ENCODE measurements at places on chromosomes 3 and 15.

GRCh38 chr3:32374788-32375595, 16.7 kb upstream of the CMTM7 start:
- no peak for DNase-seq

DNA sequence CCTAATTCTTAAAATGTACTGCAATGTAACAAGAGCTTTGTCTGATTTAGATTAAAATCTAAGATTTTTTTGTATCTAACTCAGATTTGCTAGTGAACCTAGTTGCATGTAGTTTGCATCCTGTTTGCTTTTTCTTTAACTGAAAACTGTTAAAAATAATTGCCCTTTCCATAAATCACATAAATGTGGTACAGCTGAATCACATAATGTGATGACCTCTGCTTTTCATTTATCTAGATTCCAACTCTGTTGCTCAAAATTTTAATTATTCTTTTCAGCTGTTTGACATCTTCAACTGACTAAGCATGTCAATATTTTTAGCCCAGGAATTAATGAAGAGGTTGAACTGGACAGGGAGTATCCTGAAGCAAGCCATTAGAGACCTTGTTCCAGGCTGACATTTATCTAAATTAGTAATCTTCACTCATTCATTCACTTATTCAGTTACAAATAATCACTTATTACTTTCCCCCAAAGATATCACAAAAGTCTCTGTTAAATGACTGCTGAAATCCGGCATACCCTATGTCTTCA, 101.9 kb upstream of the PLXND1 start:
- no peak for DNase-seq

DNA sequence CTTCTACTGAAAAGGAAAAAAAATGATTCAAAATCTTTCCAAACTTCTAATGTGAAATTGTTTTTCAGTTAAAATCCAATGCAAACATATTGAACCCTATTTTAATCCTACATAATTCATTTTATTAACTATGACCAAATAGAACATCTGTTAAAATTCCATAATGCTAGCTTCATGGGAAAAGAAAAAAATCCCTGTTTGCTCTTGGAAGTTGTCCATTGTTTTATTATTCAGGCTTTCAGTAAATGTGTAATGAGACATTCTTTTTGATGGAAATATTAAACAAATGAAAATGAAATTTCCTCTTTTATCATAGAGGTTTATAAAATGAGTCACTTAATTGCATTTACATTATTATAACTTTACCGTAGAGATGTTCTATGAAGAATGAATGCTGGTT, 49.5 kb downstream of the SLC25A26 start:
- DNase-seq: no peak

- DNase-seq: no peak
Measured at GRCh38 chr15:38145651-38146111, 107.0 kb upstream of the SPRED1 start.

DNA sequence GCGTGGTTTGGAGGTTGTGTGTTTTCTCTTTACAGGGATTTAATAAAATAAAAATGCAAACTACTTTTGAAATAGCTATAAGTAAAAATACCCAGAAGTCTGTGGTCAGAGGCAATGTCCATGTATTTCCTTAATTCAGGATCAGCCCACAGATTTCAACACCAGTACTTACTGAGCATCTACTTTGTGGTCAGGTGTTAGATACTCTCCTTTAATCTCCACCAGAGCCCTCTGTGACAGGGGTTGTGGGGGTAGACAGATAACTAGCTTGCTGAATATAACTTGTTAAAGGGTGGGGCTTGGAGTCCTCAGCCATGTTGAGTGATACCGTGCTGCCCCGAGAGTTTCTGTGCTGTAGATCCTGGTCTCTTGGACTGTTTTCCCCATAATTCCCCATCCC, 244.1 kb upstream of the NR2E3 start:
- no peak for DNase-seq

- DNase-seq: no peak
Measured at GRCh38 chr3:157543501-157544035, 40.4 kb upstream of the VEPH1 start.

DNA sequence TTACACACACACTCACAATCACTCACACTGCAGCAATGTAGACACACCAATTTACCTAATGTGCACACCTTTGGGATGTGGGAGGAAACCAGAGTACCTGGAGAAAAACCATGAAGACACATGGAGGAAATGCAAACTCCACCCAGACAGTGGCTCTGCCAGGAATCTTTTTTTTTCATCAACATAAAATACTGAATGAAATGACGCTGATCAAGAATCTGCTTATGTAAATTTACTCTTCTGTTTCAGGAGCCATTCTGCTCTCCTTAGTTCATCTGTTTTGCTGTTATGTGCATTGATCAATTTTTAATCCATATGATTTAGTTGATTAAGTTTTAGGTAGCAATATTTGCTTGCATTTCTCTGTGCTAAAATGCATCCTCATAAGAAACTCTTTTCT, 414.2 kb upstream of the CCDC54 start:
- no peak for DNase-seq

DNA sequence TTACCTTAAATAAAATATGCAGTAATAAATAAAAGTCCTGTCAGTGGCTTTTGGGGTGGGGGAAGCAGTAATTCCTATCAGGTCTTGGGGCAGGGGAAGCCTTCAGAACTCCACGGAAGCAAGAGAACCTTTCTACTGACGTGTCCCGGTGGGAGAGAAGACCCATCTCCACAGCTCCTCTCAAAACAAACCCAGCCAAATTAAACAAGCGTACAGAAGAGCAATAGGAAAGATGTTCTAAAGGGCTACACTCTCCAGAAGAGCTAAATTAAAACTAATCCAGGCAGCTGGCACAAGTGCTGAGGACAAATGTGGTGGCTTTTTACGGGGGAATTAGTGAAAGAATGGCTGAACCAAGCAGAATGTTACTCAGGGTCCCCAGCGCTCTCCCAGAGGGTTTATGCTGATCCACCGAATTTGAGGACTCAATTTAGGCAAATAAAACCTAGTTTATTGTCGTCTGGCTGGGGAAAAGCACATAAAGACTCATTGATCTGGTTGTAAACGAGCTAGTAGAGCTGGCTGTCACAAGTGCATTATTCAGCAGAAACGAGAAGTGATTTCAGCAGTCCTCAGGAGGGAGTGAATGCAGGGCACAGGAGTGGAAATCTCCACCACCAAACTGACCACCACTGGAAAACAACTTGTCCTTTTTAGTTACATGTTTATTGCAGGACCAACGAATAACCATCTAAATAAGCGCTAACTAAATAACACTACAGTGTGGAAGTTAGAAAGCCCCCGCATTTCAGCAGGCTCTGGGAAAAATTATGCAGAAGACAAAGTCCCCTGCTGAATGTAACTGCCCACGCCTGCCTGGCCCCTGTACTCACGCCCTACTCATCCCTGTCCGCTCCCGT, 13.5 kb downstream of the BFSP2 start:
- DNase-seq: no peak

DNA sequence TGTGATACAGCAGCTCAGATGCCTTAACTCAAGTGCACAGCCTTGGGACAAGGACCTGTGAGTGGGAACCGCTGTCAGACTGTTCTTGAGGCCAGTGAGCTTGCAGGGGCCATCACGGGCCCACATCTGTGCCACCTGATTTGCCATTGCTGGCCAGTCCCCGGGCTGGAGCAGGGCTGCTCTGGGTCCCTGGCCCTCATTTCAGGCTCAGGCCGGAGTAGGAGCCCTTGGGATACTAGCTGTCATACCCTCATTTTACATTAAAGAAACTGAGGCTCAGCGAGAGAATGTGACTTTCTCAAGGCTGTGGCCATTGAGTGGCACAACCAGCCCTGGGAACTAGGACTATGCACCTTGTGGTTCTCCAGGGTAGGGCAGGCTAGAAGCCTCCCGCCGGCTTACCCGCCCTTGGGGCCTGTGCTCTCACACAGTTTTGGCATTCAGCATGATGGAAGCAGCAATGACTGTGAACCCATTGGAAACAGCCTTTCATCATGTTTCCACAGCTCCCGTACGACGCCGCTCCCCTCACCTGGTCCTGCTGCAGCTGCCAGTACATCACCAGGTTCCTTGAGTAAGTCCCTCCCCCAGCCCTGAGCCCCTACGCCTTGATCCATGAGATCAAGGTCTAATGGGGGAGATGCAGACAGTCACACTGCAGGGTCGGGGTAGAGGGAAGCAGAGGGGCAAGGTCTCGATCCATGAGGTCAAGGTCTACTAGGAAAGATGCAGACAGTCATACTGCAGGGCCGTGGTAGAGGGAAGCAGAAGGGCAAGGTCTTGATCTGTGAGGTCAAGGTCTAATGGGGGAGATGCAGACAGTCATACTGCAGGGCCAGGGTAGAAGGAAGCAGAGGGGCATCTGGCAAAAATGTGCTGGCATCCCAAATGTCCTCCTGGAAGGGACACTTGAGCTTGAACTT, 42.2 kb downstream of the GOLGA6L10 start:
- DNase-seq: no peak

DNA sequence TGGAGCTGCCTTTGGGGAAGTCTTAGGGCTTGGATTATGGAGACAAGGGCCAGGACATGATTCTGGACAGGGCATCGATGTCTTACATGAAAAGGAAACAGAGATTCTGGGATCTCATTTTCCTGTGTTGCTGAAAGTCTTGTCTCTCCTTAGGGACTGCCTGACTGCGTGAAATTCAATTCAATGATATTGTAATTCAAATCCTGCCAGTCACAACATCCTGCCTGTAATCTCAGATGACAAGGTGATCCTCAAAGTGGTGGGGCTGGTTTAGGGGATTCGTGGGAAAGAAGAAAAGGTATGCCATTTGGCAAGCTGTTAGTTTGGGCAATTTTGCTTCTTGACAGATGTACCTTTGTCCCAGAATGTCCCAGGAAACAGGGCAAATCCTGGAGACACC, 129.1 kb downstream of the KBTBD8 start:
- DNase-seq: no peak

DNA sequence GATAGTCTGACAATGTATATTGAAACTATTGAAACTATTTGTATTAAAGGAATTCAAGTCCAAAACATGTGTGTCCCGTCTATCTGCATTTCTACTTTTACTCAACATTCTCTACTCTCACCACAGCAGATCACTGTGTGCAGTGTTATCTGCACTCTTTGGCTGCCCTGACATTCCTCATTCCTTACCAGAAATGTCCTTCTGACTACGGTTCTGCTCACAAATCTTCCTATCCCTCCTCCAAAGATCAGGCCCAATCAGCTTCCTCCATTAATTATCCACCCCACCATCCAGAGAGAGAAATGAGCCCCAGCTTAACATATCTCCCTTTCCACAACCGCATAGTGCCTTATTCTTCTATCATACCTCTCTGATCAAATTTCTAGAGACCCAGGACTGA, 94.7 kb downstream of the TBL1XR1 start:
- DNase-seq: no peak

GRCh38 chr3:30203301-30203700, 403.1 kb upstream of the TGFBR2 start:
- no peak for DNase-seq

GRCh38 chr3:87120881-87121280, 106.2 kb upstream of the CHMP2B start:
- DNase-seq: no peak

- DNase-seq: no peak
Measured at GRCh38 chr3:33419948-33420347, 20.3 kb downstream of the UBP1 start.

- DNase-seq: no peak
Measured at GRCh38 chr3:66486202-66486601, 14.6 kb downstream of the LRIG1 start.

GRCh38 chr3:103393395-103394186, 958.8 kb downstream of the ZPLD1 start:
- no peak for DNase-seq

DNA sequence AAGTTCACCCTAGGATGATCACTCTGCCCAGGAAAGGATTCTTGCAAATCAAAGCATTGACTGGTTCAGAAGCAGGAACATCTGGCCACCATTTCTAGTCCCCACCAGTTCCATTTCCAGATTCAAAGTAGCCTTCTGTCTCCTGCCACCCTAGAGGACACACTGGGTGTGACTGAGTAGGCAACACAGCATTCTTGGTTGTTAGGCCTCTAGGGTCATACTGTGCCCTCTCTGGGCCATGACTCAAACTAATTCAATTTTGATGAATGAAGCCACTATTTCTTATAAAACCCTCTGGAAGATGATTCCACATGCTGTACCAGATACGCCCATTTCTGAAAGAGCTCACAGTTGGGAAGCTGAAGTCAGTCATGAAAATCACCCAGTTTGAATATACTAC, 69.7 kb downstream of the WDR76 start:
- DNase-seq: no peak

- DNase-seq: peak; percentile 23
Measured at GRCh38 chr3:184361932-184362667, 590 bp downstream of the POLR2H start.

DNA sequence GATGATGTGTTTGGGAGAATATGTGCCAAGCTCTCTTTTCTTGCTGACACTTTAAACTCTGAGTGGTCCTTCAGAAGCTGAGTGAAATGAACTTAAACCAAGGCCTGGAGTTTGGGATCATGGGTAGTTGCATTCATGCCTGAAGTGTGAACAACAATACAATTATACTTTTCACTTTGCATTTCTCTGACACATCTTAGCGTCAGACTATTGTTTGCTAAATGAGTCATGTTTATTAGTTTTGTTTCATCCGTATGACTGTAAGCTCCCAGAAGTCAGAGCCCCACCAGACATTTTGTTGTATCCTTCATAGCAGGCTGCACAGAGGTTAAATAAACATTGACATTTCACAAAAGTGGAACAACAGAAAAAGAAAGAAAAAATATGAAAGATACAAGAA, 542.6 kb downstream of the TUSC7 start:
- no peak for DNase-seq

DNA sequence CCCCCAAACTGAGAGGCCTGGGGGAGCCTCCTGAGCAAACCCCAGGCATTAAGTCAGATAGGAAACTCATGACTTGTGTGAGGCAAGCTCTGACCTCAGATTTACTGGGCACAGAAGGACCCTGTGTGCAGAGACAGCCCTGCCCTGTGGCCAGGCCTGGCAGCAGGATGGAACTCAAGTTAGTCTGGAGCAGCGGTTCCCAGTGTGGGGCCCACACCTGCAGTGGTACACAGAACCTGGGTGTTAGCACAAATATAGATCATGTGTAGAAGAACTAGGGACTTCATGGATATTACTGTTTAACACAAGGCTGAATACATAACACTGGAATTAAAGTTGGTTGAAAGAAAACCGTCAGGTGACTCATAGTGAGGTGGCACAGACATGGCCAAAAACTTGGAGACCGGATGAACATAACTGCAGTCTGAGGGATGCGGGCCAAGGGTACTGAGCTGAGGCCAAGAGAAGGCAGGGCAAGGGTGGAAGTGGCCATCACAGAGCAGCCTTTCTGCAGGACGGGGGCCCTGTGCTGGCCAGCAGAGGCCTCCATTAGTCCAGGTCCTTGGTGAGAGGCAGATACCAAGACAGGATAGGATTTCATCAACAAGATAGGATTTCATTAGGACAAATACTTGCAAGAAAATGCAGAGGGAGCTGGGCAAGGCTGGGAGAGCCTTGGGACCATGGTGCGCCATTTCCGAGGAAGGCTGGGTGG, 40.9 kb downstream of the IRAK2 start:
- no peak for DNase-seq

- no peak for DNase-seq
Measured at GRCh38 chr15:39624806-39625205, 43.9 kb downstream of the THBS1 start.

All from stimulated activated CD4-positive, alpha-beta T cell treated with anti-CD3 and anti-CD28 coated beads, Interleukin-12 subunit alpha, Interleukin-12 subunit beta, amount 100 ng/mL, for 24 hours (primary cell).